ENCODE measurements at places on chromosomes 13 and 19.
A peak's percentile ranks its signal among the peaks of the same experiment; 100 is the strongest.

- H3K36me3 ChIP-seq, result no peaks in the 10 kb centered on the region
- H3K4me1 ChIP-seq, result no peaks in the 10 kb centered on the region
- no peak overlapping the region for H3K4me3 ChIP-seq
- DNase-seq, result no peak
- no peak overlapping the region for H3K27ac ChIP-seq
Observed at GRCh38 chr19:41649827-41650226, 23.0 kb upstream of the CEACAM4 start.

GRCh38 chr19:15452111-15453047 is 2.6 kb upstream of the WIZ start:
- peaks cover 16% of the 10 kb centered on the region for H3K4me1 ChIP-seq
- H3K36me3 ChIP-seq, result peaks cover 37% of the 10 kb centered on the region
- H3K4me3 ChIP-seq, result no peak overlapping the region
- no peak overlapping the region for H3K27ac ChIP-seq
- DNase-seq, result peak; percentile 48
- no peaks in the 10 kb centered on the region for H3K27me3 ChIP-seq

DNA sequence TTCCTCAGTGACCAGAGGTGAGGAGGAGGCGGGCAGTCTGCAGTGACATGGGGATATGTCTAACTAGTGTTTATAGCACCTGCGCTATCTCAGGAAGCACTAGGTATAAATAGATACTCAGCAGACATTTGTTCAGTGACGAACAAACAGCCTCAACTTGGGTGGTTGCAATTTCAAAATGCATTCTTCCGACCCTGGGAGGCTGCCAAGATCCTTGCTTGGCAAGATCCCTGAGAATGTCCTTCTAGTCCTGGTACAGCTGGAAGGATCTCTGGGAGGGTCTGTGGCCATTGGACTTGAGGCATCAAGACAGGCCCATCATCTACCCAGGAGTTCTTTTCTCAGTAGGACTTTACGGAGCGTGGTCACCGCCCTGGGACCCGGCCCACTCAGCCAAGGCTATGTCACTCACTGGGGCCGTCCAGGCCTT is 299.5 kb downstream of the ZNF536 start:
- DNase-seq, result no peak
- H3K27ac ChIP-seq, result no peak overlapping the region
- no peaks in the 10 kb centered on the region for H3K4me1 ChIP-seq

GRCh38 chr13:32264407-32264806 is 50.8 kb downstream of the ZAR1L start:
- no peaks in the 10 kb centered on the region for H3K4me1 ChIP-seq
- no peak overlapping the region for H3K27ac ChIP-seq
- DNase-seq, result no peak
- no peaks in the 10 kb centered on the region for H3K27me3 ChIP-seq
- H3K36me3 ChIP-seq, result no peaks in the 10 kb centered on the region

GRCh38 chr19:13850910-13851733 is 25.8 kb upstream of the NANOS3 start:
- peaks cover 3% of the 10 kb centered on the region for H3K27me3 ChIP-seq
- peak; percentile 79 for DNase-seq
- peaks cover 3% of the 10 kb centered on the region for H3K36me3 ChIP-seq
- peak overlapping the region; percentile 79 for H3K4me3 ChIP-seq
- peaks cover 46% of the 10 kb centered on the region for H3K4me1 ChIP-seq

DNA sequence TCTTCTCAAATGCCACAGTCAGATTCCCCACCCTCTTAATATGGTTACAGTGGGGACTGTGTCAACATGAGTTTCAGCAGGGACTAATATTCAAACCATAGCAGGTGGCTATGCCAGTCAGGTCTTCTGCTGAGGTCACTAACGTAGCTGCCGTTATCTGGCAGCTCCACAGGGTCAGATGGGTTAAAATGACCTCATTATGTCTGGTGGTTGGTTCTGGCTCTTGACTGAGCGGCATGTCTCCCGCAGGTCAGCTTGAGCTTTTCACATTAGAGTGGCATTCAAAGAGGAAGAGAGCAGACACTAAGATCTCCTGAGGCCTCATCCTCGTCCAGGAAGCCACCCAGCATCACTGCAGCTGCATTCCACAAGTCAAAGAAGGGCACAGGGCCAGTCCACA is 21.4 kb upstream of the IPO5 start:
- no peaks in the 10 kb centered on the region for H3K4me1 ChIP-seq
- peaks cover 18% of the 10 kb centered on the region for H3K27me3 ChIP-seq
- H3K4me3 ChIP-seq, result no peak overlapping the region
- H3K36me3 ChIP-seq, result no peaks in the 10 kb centered on the region
- no peak for DNase-seq

- peaks cover 9% of the 10 kb centered on the region for H3K4me1 ChIP-seq
- H3K4me3 ChIP-seq, result no peak overlapping the region
- peaks cover 35% of the 10 kb centered on the region for H3K36me3 ChIP-seq
- DNase-seq, result no peak
- H3K27ac ChIP-seq, result no peak overlapping the region
Observed at GRCh38 chr13:41680900-41681299, 223.6 kb downstream of the RGCC start.

DNA sequence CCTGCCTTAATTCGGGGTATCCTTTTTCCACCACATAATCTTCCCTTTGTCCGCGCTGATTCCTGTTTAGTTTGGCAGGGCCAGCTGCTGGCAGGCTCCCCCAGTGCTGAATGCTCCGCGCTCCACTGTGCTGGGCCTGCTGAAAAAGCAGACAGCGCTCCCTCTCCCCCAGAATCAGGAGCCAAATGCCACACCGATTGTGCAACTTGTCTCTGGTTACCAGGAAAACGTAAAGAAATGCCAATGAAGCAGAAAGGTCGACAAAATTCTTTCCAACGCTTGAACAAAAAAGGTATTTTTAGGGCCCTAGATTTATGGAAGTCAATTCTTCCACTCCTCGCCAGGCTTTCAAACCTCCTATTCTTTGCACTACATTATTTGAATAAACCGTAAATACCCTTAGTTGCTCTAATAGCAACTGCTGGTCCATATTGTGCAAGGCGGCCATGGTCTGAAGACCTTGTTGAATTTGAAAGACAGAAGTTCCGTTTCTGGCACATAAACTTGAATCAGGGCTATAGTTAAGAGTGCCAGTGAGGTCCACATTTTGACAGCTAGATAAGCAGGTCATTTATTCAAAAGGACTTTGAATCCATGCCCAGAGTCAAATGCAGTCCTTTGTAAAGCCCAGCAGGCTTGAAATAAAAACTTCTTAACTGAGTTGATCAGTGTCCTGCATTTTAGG is 206.7 kb upstream of the RFC3 start:
- DNase-seq, result no peak
- peak overlapping the region; percentile 89 for H3K27ac ChIP-seq
- peaks cover 36% of the 10 kb centered on the region for H3K4me1 ChIP-seq

DNA sequence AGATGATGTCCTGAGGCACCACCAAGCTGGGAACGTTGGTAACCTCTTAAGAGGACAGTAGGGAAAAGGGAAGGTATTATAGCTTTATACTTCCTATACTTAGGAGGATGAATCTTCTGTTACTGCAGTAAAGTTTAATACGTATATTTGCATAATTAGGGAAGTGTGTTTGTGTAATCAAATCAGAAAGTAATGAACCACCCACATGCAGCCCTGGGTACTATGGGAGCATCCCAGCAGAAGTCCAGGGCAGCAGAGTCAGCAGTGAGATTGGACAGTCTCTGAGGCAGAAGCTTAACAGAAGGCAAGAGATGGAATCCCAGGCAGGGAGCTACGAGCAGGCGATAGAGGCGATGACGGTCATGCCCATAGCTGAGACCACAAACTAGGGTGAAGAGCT is 12.5 kb downstream of the SAFB start:
- H3K27me3 ChIP-seq, result no peaks in the 10 kb centered on the region
- no peak for DNase-seq
- no peak overlapping the region for H3K4me3 ChIP-seq

DNA sequence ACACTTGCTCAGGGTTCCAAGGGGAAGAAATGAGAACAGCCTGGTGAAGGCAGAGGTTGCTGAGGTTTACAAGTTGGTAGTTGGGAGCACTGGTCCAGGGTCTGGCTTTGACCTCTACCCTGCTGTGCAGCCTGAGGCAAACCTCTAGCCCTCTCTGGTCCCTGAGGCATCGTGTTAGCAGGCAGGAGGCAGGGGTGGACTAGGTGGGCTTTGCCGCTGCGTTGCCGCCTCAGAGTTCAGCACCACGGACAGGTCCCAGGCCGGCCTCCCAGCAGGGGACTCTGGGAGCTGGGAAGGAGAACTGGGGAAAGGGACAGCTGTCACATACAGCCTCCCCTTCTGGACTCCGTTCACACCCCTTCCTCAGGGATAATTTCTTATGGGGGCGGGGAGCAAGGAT is 3.1 kb downstream of the NCAN start:
- H3K27ac ChIP-seq, result no peak overlapping the region
- peak; percentile 49 for DNase-seq

- H3K4me1 ChIP-seq, result no peaks in the 10 kb centered on the region
- no peak for DNase-seq
- no peak overlapping the region for H3K27ac ChIP-seq
- peaks cover 2% of the 10 kb centered on the region for H3K27me3 ChIP-seq
Observed at GRCh38 chr13:44181931-44182330, 191.7 kb upstream of the SERP2 start.

GRCh38 chr13:106377931-106378662 is 157.4 kb downstream of the EFNB2 start:
- DNase-seq, result no peak
- H3K27me3 ChIP-seq, result peaks cover 4% of the 10 kb centered on the region
- H3K4me1 ChIP-seq, result no peaks in the 10 kb centered on the region
- H3K36me3 ChIP-seq, result no peaks in the 10 kb centered on the region

Data from activated naive CD8-positive, alpha-beta T cell treated with anti-CD3 and anti-CD28 coated beads, Interleukin-2, amount 50 U/mL, for 24 hours (primary cell).